ENCODE measurements at places on chromosomes 6 and 20. TPM values are rescaled to one million over a fixed set of nuclear protein-coding genes. Genes with fewer than 3 reads are reported as not detected.

DNA sequence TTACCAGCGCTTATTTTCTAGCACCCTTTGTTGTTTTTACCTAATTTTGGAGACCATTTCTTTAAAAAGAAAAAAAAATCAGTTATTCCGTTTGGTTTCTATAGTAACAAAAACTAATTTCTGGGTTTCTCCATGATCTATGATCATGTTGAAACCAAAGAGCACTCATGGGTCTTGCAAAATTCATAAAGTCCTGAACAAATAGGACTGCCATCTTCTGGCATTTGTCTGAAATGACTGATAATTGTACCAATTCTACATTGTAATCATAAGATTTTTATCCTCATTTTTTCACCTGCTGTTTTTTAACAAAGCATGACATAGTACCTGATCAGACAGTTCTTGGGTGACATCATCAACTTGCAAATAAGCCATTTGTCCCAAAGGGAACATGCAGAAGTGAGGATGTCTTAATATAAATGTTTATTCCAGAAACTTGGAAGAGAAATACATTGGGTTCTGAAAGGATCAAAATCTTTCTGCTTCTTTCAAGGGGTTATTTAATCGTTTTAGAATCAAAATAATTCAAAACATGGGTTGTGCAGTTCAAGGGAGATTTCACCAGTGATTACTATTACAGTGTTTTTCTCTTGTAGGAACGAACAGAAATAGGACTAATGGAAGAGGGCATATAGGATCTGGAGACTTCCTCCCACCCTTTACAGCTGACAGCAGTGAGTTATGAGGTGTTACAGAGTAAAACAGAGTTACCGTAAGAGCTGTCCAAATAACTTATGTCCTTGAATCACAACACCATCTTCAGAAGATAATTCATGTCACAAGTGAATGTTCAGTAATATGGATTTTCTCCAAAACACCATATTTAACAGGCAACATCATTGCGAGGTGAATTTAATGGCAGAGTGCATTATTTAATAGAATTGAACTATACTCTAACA is 87.1 kb upstream of the GJE1 start:
- DNase-seq, result no peak
- H3K4me3 ChIP-seq, result no peak overlapping the region
- H3K36me3 ChIP-seq, result no peaks in the 10 kb centered on the region
- no peaks in the 10 kb centered on the region for H3K27me3 ChIP-seq
- no peaks in the 10 kb centered on the region for H3K4me1 ChIP-seq
- no peak overlapping the region for H3K27ac ChIP-seq

DNA sequence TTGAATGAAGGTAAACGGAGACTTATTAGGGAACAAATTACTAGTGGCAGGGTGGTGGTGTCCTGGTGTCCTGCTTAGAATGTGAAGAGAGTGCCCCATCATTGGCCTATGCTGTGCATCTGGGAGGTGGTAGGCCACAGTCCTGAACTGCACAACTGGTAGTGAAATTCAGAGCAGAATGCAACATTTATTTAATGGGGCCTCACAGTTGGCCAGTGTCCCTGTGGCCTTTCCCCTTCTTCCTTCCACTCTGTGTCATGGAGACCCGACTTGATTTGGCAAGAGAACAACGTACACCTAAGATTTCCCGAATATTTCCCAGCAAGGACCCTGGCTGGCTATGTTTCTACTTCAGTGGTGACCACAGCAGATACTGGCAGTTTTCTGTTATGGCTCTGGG is 206.9 kb downstream of the LRFN2 start:
- H3K27me3 ChIP-seq, result no peaks in the 10 kb centered on the region
- DNase-seq, result no peak
- no peaks in the 10 kb centered on the region for H3K4me1 ChIP-seq
- H3K4me3 ChIP-seq, result no peak overlapping the region

Gene TFAP2A
- 8.7 TPM for total RNA-seq

Gene DZANK1
- 9.6 TPM for total RNA-seq

- H3K4me1 ChIP-seq, result peaks cover 5% of the 10 kb centered on the region
- H3K36me3 ChIP-seq, result no peaks in the 10 kb centered on the region
- no peak overlapping the region for H3K4me3 ChIP-seq
- no peak for DNase-seq
Observed at GRCh38 chr20:16258766-16259165, 314.5 kb downstream of the KIF16B start.

Gene BPIFA1
- not detected for total RNA-seq

GRCh38 chr20:3209946-3210317 is 634 bp downstream of the ITPA start:
- peak overlapping the region; percentile 74 for H3K27ac ChIP-seq
- H3K4me1 ChIP-seq, result peaks cover 12% of the 10 kb centered on the region
- peak overlapping the region; percentile 92 for H3K4me3 ChIP-seq
- no peak for DNase-seq

- no peak overlapping the region for H3K4me3 ChIP-seq
- no peaks in the 10 kb centered on the region for H3K36me3 ChIP-seq
- H3K27me3 ChIP-seq, result no peaks in the 10 kb centered on the region
- H3K27ac ChIP-seq, result no peak overlapping the region
- no peaks in the 10 kb centered on the region for H3K4me1 ChIP-seq
Observed at GRCh38 chr6:140153703-140154102, 779.3 kb upstream of the CITED2 start.

- H3K27me3 ChIP-seq, result no peaks in the 10 kb centered on the region
- no peaks in the 10 kb centered on the region for H3K36me3 ChIP-seq
Observed at GRCh38 chr20:38674092-38674764, 50.1 kb upstream of the SLC32A1 start.

- H3K4me1 ChIP-seq, result peaks cover 66% of the 10 kb centered on the region
- peak overlapping the region; percentile 45 for H3K27ac ChIP-seq
- no peak for DNase-seq
- H3K4me3 ChIP-seq, result no peak overlapping the region
Observed at GRCh38 chr6:24321538-24322162, 36.2 kb downstream of the DCDC2 start.

Gene VSTM2L
- 0.16 TPM for total RNA-seq

- DNase-seq, result no peak
- H3K4me3 ChIP-seq, result no peak overlapping the region
- no peaks in the 10 kb centered on the region for H3K36me3 ChIP-seq
Observed at GRCh38 chr6:119052292-119052889, 26.1 kb downstream of the FAM184A start.

Gene PEDS1
- 84.1 TPM for total RNA-seq

Gene HCK
- not detected for total RNA-seq

- no peaks in the 10 kb centered on the region for H3K36me3 ChIP-seq
- no peak overlapping the region for H3K27ac ChIP-seq
- no peaks in the 10 kb centered on the region for H3K4me1 ChIP-seq
Observed at GRCh38 chr6:72505446-72505845, 116.4 kb upstream of the KCNQ5 start.

DNA sequence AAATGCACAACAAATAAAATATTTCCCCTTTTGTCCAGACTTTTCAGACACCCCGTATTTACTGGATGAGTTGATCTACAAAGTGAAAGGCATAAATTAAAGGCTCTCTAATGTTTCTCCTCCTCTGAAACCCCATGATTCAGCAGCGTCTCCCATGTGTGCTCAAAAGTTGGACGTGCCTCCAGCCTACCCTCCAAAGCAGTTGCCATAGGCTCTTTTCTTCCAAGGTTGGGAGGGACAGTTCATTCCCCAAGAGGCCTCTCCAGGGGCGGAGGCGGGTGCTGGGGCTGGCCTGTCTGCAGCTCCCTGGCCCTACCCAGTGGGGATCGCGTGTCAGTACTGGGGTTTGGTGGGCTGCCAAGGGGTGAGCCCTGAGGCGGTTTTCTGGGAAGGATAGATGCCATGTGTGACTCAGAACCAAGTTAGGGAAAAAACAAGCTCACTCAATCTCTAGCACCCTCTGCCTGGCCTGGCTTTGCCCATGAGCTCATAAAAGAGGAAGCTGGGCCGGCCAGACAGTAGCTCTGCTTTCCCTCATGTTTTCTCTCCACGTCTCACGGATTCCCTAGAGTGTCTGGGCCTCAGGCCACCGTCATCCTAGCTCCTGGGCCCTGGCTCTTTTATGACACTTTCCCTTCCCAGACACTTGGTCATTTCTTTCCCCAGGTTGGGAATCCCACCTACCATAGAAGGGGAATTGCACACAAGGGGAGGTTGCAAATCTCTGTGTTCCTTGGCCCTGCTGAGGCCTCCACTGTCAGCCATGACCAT is 8.0 kb upstream of the IER3 start:
- DNase-seq, result no peak
- H3K4me3 ChIP-seq, result no peak overlapping the region
- peaks cover 21% of the 10 kb centered on the region for H3K4me1 ChIP-seq
- H3K36me3 ChIP-seq, result no peaks in the 10 kb centered on the region

Gene TAB2
- 43.7 TPM for total RNA-seq

Gene COL9A3
- 7.9 TPM for total RNA-seq

DNA sequence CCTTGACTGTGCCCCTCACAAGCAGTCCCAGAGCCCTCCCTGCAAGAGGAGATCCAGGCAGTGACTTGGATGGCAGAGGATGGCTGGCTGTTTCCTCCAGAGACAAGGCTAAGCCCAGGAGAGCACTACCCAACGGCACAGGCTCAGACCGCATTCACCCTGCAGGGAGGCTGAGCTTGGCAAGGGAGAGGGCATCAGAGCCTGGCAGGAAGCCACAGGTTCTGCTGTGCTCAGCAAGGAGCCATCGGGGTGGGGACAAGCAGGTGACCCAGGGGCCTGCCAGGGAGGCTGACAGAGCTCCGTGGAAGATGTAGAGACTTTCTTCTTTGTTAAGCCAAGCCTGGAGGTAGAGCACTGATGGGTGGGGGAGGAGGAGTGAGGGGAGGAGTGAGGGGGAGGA is 159.2 kb upstream of the CST7 start:
- H3K4me1 ChIP-seq, result no peaks in the 10 kb centered on the region
- H3K27ac ChIP-seq, result no peak overlapping the region
- no peak for DNase-seq
- H3K36me3 ChIP-seq, result no peaks in the 10 kb centered on the region
- H3K27me3 ChIP-seq, result no peaks in the 10 kb centered on the region

DNA sequence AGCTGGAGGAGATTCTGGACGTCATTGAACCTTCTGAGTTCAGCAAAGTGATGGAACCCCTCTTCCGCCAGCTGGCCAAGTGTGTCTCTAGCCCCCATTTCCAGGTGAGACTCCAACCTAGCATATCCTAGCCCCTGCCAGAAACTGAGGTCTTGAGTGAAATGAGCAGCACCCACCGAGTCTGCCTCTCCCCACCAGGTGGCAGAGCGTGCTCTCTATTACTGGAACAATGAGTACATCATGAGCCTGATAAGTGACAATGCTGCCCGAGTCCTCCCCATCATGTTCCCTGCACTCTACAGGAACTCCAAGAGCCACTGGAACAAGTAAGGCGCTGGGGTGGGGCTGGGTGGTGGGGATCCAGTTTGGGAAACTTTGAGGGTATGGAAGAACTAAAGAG is 4.6 kb downstream of the MEA1 start:
- no peak overlapping the region for H3K4me3 ChIP-seq
- peak; percentile 46 for DNase-seq
- peaks cover 3% of the 10 kb centered on the region for H3K36me3 ChIP-seq
- no peaks in the 10 kb centered on the region for H3K27me3 ChIP-seq
- 0 out of 2 replicates have a peak, but pooled peaks cover 4% of the 10 kb centered on the region for H3K4me1 ChIP-seq
- H3K27ac ChIP-seq, result no peak overlapping the region

- peaks cover 4% of the 10 kb centered on the region for H3K4me1 ChIP-seq
- H3K36me3 ChIP-seq, result no peaks in the 10 kb centered on the region
- no peaks in the 10 kb centered on the region for H3K27me3 ChIP-seq
Observed at GRCh38 chr6:31568537-31568961, 3.5 kb upstream of the LTA start.

GRCh38 chr6:131523988-131524673 is 48.9 kb upstream of the ARG1 start:
- no peak overlapping the region for H3K27ac ChIP-seq
- DNase-seq, result no peak
- no peak overlapping the region for H3K4me3 ChIP-seq
- H3K27me3 ChIP-seq, result no peaks in the 10 kb centered on the region
- H3K36me3 ChIP-seq, result no peaks in the 10 kb centered on the region
- H3K4me1 ChIP-seq, result no peaks in the 10 kb centered on the region

Measured in Caco-2 (cell line).